ENCODE measurements at places on chromosomes 6 and 20.

- DNase-seq = peak; percentile 89
Observed at GRCh38 chr6:121767211-121767610, 331.8 kb downstream of the GJA1 start.

DNA sequence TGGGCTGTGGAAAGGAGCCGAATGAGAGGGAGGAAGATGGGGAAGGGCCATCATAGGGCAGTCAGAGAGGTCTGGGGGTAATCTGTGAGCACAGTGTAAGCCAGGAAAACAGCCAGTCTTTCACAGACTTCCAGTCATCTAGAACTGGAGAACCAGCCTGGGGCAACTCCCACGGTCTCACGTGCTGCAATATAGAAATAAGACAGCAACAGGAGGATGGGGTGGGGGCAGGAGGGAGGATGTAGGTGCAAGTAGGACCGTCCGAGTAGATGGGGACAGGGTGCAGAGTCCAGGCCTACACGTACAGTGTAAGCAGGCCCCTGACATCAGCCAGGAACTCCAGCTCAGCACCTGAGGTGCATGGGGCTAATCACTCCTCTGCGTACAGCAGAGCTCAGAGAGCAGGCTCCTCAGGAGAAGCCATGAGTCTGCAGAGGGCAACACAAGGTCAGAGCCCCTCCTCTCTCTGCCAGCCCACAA, 58.2 kb upstream of the TNFAIP3 start:
- DNase-seq = no peak

- DNase-seq = no peak
Observed at GRCh38 chr20:15763366-15763765, 809.9 kb downstream of the KIF16B start.

GRCh38 chr6:17389274-17389847, 4.0 kb upstream of the CAP2 start:
- no peak for DNase-seq

DNA sequence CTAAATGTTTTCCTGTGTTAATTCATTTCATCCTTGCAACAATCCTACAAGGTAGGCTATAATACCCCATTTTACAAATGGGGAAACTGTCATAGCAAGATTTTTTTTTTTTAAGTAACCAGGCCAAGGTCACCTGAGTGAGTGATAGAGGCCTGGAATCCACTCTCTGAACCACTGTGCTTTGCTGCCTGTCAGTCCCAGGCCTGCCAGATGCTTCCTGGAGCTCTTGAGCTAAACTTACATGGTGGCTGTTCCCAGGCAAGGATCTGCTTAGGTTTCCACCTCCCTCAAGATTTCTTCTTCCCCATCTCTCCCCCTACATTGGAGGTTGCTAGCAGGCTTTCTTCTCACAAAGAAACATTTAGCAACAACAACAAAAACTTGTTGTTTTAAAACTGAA, 32.7 kb upstream of the RNF8 start:
- DNase-seq = no peak

- DNase-seq = no peak
Observed at GRCh38 chr6:136486357-136486756, 63.9 kb downstream of the MAP7 start.

- DNase-seq = peak; percentile 22
Observed at GRCh38 chr6:21278375-21278745, 315.2 kb upstream of the SOX4 start.

GRCh38 chr20:4519534-4519933, 202.2 kb upstream of the PRND start:
- no peak for DNase-seq

DNA sequence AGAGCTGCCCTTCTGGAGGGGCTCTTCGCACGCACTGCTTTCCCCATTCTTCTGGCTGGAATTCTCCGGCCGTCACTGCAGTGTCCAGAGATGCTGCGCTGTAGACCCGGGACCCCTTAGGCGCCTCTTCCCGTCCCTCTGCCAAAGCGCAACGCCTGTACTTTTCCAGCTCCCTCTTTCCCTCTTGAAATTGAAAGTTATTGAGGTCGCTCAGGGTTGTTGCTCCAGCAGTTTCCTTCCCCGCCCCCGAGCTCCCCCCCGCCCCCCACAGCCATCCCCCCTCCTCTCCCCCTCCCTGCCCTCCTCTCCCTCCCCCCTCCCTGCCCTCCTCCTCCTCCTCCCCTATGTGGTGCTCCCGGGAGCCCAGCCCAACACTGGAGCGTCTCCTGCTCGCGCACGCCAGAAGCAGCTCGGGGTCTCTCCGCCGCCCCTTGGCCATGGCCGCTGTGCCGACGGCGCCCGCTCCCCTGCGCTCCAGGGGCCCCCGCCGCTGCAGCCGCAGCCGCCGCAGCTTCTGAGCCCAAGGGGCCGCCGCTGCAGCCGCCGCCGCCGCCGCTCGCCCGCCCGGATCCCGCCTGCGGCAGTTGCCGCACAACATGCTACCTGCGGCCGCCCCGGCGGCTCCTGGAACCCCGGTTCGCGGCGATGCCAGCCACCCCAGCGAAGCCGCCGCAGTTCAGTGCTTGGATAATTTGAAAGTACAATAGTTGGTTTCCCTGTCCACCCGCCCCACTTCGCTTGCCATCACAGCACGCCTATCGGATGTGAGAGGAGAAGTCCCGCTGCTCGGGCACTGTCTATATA, at the start of gene RSPO3:
Gene RSPO3, plus strand, starts transcription at position 374 of the 804 bp plus-strand sequence. CDS start 522 bp downstream, outside the sequence.
- peak; percentile 93 for DNase-seq

DNA sequence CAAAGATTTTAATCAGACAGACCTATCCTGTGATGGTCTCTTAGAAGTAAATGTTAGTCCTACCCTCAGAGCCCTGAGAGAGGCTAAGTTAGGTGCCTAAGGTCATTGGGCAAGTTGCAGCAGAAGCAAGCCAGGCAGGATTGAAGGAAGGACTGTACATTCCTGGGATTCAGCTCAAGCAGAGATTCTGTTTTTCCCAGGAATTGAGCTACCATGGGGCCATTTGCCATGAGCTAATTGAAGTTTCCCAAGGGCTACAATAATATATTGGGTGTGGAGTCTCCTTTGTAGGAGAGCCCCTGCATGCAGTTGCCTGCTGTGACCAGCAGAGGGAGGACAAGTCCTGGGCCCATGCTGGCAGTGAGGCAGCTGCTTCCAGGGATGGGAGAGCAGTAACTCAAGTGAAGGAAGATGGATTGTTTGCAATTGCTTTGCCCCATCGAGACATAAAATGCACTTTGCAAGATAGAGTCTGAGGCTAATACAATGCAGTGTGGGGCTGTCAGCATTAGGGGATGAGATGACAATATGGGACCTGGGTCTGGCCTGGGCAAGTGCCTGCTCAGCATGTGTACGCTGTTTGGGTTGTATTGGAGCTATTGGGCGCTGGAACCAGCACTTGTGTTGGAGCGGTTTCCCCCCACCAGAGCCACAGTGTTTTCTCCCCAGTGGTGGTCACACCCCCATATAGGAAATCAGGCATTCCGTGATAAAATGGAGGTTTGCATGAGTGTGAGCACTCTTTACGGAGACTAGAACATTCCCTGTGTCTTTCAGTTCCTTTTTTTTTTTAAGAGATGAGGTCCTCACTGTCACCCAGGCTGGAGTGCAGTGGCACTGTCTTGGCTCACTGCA, 27.9 kb downstream of the DNMT3B start:
- peak; percentile 78 for DNase-seq

GRCh38 chr6:113713665-113714064, 143.5 kb upstream of the MARCKS start:
- DNase-seq = no peak

DNA sequence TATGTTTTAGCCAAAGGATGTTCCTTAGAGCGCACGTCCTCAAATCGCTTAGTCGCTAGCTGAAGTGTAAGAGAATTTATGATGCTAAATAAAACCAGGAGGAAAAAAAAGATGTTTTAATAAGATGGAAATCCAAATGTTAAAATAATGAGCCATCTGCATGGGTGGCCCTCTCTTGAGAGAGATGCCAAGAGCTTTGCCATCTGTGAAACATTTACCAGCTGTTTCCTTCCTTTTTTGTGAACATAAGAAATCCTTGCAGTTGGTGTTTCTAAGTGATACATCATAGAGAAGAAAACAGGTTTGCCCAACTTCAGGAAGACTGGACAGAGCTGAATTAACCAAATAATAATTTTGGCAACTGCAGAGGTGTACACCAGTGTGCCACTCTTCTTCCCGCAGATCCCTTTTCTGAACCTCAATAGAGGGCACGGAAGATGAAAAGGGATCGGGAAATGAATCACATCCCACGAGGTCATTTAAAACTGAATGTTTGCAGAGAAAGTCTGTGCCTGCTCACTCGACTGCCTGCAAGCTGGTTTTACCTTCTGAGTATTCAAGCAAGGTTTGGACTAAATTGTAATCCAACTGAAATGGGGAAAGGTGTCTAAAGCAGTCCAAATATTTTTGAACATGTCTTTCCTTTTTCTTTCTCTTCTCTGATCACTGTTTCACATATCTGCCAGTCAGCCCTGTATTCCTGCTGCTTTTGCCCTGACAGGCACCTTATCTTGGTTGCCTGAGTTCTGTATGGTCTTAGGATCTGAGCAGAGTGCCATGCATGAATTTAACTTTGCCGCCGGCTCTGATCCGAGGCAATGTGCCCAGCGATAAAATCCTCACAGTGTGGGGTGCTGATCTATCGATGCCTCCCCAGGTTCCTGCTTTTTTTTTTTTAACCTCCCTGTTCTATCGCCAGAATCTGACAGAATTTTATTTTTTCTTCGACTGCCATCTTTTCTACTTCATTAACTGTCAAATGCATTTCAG, 35.5 kb upstream of the TSHZ2 start:
- no peak for DNase-seq

DNA sequence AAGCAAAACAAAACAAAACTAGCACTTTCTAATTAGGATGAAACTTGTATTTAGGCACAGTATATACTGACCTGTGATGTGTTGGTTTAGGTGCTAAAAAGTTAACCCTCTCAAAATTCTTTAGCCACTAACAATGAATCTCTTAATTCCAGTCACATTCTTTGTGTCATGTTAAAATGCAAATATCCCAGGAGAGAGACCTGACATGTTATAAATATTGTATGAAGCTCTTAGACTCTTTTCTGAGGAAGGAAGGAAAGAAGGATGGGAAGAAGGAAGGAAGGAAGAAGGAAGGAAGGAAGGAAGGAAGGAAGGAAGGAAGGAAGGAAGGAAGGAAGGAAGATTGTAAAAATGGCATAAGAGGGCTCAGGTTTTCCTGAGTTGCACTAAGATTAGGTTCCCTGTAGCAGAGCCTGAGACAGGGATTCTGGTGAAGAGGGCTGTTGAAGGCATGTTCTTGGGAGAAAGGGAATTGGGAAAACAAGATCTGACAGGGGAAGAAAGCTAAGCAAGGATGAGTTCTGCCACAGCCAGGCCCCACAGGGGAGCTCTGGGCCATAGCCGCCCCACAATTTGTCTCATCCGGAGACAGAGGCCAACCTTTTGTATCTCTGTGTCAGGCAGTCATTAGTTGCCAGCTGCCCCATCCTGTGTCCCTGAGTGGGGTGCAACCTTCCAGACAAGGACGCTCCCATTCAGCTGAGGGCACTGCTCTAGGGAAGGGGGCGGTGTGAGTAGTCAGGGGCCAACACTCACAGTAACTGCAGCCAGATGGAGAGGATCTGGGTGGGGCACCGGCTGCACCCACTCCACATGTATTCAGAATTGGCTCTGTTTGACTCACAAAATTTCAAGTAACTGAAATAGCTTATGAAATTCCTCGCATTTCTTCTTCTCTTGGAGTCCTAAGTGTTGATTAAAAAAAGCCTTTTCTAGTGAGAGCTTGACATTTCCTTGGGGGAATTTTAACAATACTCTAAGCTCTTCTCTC, 189.3 kb upstream of the ARG1 start:
- no peak for DNase-seq

DNA sequence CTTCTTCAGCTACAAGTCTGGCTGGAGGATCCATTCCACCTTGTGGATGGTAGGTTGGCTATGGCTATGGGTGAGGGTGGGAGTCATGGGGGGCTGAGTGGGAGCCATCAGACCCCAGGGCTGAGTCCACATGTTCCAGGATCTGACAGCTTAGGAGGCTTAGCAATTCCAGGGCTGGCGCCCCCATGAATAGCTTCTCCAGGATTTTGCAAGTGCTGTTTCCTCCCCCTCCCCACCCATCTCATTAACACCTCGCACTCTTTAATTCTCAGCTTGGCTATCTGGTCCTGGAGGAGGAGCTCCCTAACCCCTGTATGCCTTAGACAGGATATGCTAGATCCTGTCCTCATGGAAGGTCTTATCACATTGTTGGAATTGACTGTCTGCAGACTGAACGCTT, 39.0 kb upstream of the ANGPT4 start:
- no peak for DNase-seq

- no peak for DNase-seq
Observed at GRCh38 chr6:117615750-117616390, 13.6 kb upstream of the GOPC start.

DNA sequence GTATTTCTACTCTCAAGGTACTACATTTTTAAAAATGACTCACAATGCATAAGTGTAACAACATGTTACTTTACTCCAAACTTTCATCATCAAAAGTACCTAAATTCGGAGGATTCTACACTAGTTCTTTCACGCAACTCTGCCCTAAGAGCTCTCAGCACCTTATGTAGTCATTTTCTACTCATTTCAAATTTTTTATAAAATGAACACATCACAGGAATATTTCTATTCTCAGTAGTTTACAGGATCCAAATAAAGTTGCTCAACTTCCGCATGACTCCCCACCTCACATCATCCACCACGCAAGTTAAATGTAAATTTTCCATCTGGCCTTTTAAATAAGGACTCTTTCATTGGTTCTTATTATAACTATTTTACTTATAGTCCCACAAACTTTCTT, 344.9 kb upstream of the MANEA start:
- peak; percentile 20 for DNase-seq

DNA sequence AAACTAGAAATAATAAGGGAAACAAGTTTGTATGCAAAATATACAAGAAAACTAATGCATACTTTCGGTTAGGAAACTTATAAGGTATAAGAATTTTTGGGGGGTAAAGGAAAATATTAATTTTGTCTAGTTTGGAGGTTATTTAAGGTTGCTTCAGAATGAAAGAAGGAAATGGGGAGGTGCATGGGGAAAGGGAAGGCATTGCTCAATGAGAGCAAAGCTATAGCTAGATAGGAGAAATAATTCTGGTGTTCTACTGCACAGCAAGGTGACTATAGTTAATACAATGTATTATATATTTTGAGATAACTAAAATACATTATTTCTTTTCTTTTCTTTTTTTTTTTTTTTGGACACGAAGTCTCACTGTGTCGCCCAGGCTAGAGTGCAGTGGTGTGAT, 5.4 kb upstream of the MYMX start:
- no peak for DNase-seq

GRCh38 chr20:13228771-13229170, 7.7 kb downstream of the ISM1 start:
- DNase-seq = no peak

DNA sequence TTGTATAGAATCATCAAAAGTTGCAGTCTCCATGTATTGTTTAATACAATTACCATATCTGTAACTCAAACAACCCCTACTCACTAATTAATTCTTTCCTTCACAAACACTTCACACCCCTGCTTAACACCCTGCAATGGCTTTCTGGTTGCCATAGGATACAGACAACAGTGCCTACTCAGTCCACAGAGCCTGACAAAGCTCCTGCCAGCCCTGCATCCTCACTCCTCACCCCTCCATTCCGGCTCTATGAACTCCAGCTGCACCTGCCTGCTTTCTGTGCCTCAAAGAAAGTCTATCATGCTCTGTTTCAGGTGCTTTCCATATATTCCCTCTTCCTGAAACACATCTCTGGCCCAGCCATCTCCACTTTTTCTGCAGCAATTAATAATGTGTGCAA, 253.4 kb downstream of the HACE1 start:
- no peak for DNase-seq

All from muscle of back (tissue), 13 donors.